ENCODE measurements at places on chromosomes 6 and 20.
A peak's percentile ranks its signal among the peaks of the same experiment; 100 is the strongest.

- no peak for DNase-seq
Measured at GRCh38 chr6:35170891-35171290, 29.8 kb upstream of the TCP11 start.

GRCh38 chr6:111552241-111552744, 53.4 kb downstream of the TRAF3IP2 start:
- DNase-seq, result no peak

GRCh38 chr6:193773-194310, 98.4 kb upstream of the DUSP22 start:
- DNase-seq, result peak; percentile 53

- DNase-seq, result no peak
Measured at GRCh38 chr20:40275738-40276137, 413.3 kb downstream of the MAFB start.

- no peak for DNase-seq
Measured at GRCh38 chr20:53872561-53873229, 197.7 kb downstream of the BCAS1 start.

- no peak for DNase-seq
Measured at GRCh38 chr20:36582322-36582721, 8.9 kb downstream of the TGIF2 start.

GRCh38 chr6:160177220-160177619, 55.6 kb downstream of the SLC22A1 start:
- DNase-seq, result no peak

- no peak for DNase-seq
Measured at GRCh38 chr6:133551847-133552341, 310.7 kb downstream of the EYA4 start.

- no peak for DNase-seq
Measured at GRCh38 chr20:8953300-8953699, 115.6 kb upstream of the PLCB4 start.

DNA sequence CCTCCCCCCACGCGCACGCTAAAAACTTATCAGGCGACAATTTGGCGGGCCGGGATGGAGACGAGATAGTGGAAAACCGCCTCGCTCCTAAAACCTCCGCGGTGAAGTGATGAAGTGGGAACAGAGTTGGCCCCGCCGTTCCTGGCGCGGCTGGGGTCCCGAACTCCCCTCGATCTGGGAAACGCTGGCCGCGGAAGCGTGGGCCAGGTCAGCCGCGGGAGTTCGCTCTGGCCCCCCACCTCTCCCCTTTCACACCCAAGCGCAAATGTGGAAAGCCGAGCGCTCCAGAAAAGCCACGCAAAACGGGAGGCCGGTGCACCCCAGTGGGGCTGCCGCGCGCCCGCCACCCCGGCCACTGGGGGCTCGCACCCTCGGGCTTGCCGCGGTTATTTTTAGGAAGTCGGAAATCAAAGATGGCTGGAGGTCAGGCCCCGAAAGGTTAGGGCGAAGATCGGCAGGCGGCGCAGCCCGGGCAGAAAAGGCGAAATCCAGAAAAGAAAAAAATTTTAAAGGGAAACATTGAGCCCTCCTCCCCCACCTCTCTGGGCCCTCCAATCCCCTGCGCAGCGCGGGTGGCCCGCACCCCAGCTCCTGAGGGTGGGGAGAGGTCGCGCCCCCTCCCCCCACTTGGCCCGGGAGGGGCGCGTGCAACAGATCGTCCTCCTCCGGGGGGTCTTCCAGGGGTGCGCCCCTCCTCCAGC, 1.0 kb downstream of the SALL4 start:
- DNase-seq, result no peak

DNA sequence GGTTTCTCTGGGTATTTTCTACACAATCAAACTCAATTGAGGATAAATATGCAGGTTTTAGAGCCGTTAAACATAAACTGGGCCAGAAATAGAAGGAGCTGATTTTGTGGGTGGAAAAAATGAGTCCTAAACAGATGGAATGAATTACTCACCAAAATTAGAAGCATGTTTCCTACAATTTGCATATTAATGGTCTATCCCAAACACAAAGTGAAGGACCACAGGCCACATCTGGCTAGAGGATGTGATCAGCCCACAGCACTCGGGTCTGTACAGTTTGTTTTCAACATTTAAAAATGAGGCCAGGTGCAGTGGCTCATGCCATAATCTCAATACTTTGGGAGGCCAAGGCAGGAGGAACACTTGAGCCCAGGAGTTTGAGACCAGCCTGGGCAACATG, 296.3 kb downstream of the PREX1 start:
- DNase-seq, result no peak

GRCh38 chr20:32519381-32519730, 65.8 kb downstream of the NOL4L start:
- no peak for DNase-seq

DNA sequence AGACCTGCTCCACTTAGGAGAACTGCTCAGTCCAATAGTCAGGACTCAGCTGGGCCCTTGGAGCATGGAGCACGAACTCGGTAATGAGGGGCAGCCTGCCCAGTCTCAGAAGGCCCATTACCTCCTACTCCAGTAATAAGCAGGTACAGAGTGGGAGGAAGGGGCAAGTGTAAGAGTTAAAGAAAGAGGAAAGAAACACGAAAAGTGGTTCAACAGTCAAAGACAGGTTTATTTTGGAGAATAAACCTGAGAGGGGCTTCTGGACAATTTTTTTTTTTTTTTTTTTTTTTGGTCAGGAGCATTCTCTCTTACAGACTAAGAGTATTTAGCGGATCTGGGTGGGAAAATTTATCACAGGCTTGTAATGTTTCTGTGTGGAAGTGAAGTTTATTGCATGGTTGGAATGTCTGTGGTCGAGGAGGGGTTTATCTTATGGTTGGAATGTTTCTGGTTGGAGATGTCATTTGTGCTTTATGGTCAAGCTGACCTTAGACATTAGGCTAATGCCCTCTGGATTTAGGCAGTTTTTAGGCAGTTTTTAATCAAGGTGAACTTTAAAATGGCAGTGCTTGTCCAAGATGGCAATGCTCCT, 340.1 kb downstream of the BCKDHB start:
- DNase-seq, result no peak

DNA sequence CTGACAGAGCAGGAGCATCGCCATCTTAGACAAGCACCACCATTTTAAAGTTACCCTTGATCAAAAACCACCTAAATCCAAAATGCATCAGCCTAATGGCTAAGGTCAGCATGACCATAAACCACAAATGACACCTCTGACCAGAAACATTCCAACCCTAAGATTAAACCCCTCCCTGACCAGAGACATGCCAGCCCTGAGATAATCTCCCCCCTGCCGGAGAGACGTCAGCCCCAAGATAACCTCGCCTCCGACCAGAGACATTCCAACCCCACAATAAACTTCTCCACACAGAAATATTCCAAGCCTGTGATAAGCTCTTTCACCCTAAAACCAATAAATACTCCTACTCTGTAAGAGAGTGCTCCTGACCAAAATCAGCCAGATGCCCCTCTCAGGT, 53.5 kb downstream of the PXDC1 start:
- no peak for DNase-seq

All from activated CD4-positive, alpha-beta T cell treated with anti-CD3 and anti-CD28 coated beads, Interleukin-2, amount 50 U/mL, for 24 hours (primary cell).